ENCODE measurements at places on chromosomes 6 and 20. TPM values are rescaled to one million over a fixed set of nuclear protein-coding genes. Genes with fewer than 3 reads are reported as not detected.

The FAM184A gene
- 134 TPM for total RNA-seq

The ABRACL gene
- 117 TPM for total RNA-seq

The SYNDIG1 gene
- total RNA-seq, result 8.1 TPM

The PLCB4 gene
- 10.5 TPM for total RNA-seq

The TFAP2D gene
- total RNA-seq, result 0.31 TPM

The GPR63 gene
- 1.5 TPM for total RNA-seq

The CCN5 gene
- not detected for total RNA-seq

The COL9A3 gene
- 1.8 TPM for total RNA-seq

GRCh38 chr20:40868551-40869217 is 159.9 kb upstream of the TOP1 start:
- H3K4me3 ChIP-seq, result no peak overlapping the region
- no peaks in the 10 kb centered on the region for H3K4me1 ChIP-seq
- peaks cover 8% of the 10 kb centered on the region for H3K27me3 ChIP-seq
- no peak for DNase-seq
- no peaks in the 10 kb centered on the region for H3K36me3 ChIP-seq

- peaks cover 17% of the 10 kb centered on the region for H3K36me3 ChIP-seq
- H3K27ac ChIP-seq, result peak within 1 kb of the TSS; percentile 36
- peaks cover 7% of the 10 kb centered on the region for H3K4me1 ChIP-seq
- peak within 1 kb of the TSS; percentile 98 for H3K4me3 ChIP-seq
- DNase-seq, result peak; percentile 99
Observed at GRCh38 chr20:45880988-45881788, at the start of gene ZSWIM1. Gene ZSWIM1 (plus strand): TSS chr20:45881227. CDS start chr20:45882593, 1,366 bp downstream.

DNA sequence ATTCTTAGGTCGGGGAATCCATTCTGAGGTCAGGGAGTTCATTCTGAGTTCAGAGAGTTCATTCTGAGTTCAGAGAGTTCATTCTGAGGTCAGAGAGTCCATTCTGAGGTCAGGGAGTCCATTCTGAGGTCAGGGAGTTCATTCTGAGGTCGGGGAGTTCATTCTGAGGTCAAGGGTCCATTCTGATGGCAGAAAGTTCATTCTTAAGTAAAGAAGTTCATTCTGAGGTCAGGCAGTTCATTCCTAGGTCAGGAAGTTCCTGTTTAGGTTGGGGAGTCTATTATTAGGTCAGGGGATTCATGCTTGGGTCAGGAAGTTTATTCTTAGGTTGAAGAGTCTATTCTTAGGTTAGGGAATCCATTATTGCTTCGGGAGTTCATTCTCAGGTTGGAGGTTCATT is 16.5 kb upstream of the NXT1 start:
- peaks cover 10% of the 10 kb centered on the region for H3K27me3 ChIP-seq
- DNase-seq, result no peak
- no peak overlapping the region for H3K4me3 ChIP-seq
- H3K36me3 ChIP-seq, result peaks cover 3% of the 10 kb centered on the region
- peaks cover 12% of the 10 kb centered on the region for H3K4me1 ChIP-seq

- H3K36me3 ChIP-seq, result peaks cover 4% of the 10 kb centered on the region
- peaks cover 8% of the 10 kb centered on the region for H3K4me1 ChIP-seq
- peak; percentile 40 for DNase-seq
Observed at GRCh38 chr6:32852844-32853540, 512 bp downstream of the TAP1 start.

DNA sequence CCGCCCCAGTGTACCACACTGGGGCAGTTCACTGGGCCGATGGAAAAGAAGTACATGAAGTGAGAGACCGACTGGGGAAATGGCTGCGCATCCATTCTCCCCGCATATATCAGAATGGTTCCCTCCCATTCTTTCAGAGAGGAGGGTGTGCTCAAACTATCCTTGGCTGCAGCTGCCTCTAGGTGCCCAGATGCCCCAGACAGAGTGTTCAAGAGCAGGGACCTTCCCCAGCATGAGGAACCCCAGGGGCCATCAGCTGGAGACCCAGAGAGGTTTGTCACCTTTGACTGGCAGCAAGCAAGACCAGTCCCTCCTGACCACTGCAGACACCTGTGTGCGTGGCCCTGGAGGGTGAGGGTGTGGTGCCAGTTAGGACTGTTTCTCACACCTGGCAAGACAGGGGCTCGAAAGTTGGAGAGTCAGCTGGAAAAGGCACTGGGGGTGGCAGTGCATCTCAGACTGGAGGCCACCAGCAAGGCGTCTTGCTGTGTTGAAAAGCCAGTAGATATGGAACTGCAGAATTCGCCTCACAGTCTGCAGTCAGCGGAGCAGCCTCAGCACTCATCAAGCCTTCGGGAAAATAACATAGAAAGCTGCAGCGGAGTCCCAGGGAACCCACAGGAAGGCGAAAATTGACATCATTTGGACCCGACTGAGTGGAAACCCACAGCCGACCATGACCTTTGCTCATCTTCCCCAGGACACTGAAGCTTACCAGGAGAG is 76.7 kb downstream of the GPR6 start:
- H3K27ac ChIP-seq, result peak overlapping the region; percentile 97
- H3K36me3 ChIP-seq, result no peaks in the 10 kb centered on the region
- H3K4me1 ChIP-seq, result peaks cover 29% of the 10 kb centered on the region
- DNase-seq, result no peak

DNA sequence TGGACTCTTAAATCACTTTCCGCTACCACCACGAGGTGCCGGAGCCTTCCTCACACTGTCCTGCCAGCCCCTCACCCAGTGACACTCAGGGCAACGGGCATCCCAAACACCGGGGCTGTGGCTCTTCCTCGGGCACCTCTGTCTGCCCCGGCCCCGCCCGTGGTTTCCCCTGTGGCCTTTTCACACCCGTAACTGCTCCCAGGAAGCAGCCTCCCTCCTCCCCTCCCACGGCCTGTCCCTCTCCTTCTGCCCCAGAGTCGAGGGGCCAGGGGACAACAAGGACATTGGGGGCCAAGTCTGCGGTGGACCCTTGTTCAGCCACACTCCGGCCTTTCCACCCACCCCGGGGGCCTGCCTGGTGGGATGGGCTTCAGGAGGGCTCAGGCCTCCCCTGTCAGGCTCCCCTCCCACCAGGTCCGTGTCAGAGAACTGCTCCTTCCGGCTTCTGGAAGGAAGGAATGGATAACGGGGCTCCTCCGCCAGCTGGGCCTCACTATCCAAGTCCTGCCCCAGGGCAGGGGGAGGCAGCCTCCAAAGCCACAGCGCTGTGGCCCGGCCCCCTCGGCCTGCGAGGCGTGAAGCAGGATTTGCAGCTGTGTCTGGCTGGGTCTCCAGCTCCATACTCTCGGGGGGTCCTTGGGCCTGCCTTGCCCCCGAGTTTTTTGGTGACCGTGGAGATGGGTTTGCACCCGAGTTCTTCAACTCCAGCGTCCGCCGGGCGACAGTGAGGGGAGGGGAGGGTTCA is 54.7 kb upstream of the CHRNA4 start:
- no peak overlapping the region for H3K4me3 ChIP-seq
- H3K4me1 ChIP-seq, result peaks cover 6% of the 10 kb centered on the region
- peaks cover 4% of the 10 kb centered on the region for H3K36me3 ChIP-seq
- peaks cover 1% of the 10 kb centered on the region for H3K27me3 ChIP-seq
- no peak for DNase-seq

DNA sequence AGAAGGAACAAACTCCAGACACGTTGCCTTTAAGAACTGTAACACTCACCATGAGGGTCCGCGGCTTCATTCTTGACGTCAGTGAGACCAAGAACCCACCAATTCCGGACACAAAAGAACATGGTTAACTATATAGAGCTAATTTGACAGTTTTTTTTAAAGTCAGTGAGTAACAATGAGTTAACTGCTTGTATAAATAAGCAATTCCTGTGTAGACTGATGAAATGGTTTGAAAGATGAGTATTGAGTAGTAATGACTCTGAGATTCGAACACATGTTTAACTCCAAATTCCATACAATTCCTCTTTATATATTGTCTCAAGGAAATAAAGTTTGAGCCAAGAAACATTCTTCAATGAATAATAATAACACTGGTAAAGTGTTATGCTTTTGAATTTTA is 478.0 kb downstream of the MMUT start:
- H3K27ac ChIP-seq, result no peak overlapping the region
- DNase-seq, result no peak
- H3K36me3 ChIP-seq, result no peaks in the 10 kb centered on the region
- no peak overlapping the region for H3K4me3 ChIP-seq

DNA sequence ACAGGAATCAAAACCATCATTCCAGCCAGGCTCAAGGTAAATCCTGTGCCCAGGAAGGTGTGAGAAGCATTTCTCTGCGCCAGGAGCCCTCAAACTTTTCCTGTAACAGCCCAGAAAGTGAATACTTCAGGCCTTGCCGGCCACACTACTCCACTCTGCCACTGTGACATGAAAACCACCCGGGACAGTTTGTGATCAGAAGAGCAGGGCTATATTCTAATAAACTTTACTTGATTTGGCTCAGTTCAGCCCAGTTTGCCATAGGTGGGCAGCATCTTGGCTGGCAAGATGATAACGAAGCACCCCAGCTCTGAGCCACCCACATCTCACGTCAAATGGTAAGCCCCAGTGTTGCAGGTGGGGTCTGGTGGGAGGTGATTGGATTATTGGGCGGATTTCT is 249.4 kb downstream of the DLL1 start:
- H3K27me3 ChIP-seq, result peaks cover 11% of the 10 kb centered on the region
- no peaks in the 10 kb centered on the region for H3K36me3 ChIP-seq
- H3K4me1 ChIP-seq, result peaks cover 3% of the 10 kb centered on the region
- DNase-seq, result no peak
- no peak overlapping the region for H3K27ac ChIP-seq

DNA sequence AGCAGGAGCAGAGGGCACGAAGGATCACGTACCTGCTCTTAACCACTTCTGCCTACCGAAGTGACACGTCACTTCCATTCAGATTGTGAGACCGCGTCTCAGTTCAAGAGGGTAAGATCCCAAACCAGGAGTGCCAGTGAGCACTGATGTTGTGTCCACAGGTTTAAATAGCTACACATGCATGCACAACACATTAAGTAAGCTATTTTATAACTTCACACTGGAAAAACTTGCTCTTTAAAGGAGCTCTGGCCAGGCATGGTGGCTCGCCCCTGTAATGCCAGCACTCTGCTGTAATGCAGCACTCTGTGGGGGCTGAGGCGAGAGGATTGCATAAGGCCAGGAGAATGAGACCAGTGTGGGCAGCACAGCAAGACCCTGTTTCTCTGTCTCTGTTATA is 21.1 kb downstream of the ABHD12 start:
- peaks cover 3% of the 10 kb centered on the region for H3K4me1 ChIP-seq
- no peak for DNase-seq
- H3K27ac ChIP-seq, result no peak overlapping the region
- H3K4me3 ChIP-seq, result no peak overlapping the region

- H3K27me3 ChIP-seq, result no peaks in the 10 kb centered on the region
- no peak overlapping the region for H3K4me3 ChIP-seq
- H3K27ac ChIP-seq, result peak overlapping the region; percentile 97
- DNase-seq, result peak; percentile 28
Observed at GRCh38 chr6:3795836-3796718, 44.6 kb upstream of the PXDC1 start.

DNA sequence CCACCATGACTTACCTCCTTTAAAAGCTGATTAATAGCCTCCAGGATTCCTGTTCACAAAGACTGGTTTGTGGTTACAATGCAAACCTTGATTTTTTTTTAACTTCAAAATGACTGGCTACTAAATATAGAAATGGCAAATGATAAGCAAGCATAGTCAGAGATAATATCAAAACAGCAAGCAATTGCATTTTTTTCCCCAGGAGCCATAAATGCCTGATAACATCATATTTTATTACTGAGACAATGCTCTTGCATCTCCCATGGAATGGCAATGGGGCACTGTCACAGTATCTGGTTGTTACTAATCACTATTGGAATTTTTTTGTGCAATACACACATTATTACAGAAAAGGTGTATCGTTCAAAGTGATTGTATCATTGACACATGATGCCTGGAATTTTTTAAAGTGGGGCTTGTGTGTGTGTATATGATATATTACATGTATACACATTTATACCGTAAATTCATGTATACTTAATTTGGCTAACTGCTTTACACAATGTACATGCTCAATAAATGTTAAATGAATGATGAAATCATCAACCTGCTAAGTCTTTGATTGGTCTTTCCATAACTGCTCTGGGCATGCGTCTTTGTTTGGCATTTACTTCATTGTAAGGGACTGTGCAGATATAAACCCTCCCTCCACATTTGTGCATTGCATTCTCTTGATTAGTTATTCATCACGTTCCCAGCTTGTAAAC is 980 bp upstream of the SALL4 start:
- peak overlapping the region; percentile 98 for H3K4me3 ChIP-seq
- DNase-seq, result no peak
- no peak overlapping the region for H3K27ac ChIP-seq
- peaks cover 4% of the 10 kb centered on the region for H3K27me3 ChIP-seq
- peaks cover 21% of the 10 kb centered on the region for H3K4me1 ChIP-seq
- no peaks in the 10 kb centered on the region for H3K36me3 ChIP-seq

GRCh38 chr6:148947621-148948444 is 201.0 kb downstream of the UST start:
- no peaks in the 10 kb centered on the region for H3K36me3 ChIP-seq
- no peaks in the 10 kb centered on the region for H3K27me3 ChIP-seq
- no peak overlapping the region for H3K4me3 ChIP-seq
- peak; percentile 86 for DNase-seq
- H3K4me1 ChIP-seq, result peaks cover 3% of the 10 kb centered on the region

DNA sequence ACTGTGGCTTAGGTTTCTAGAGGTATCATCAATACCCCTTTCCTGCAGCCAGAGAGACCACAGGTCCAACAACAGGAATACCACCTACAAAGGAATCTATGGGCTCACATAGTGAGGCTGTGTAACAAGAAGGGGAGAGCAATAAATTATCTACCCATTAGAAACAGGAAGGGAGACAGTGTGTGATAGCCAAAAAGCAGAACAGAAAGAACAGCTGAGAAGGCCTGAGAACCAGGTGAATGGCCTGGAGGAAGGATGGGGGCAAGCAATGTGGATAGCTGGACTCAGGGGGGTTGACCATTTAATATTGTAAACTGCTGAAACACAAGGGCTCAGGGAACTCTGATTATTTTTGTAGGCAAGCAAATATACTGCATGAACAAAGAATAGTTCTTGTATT is 628.2 kb downstream of the COL12A1 start:
- H3K36me3 ChIP-seq, result no peaks in the 10 kb centered on the region
- peaks cover 2% of the 10 kb centered on the region for H3K4me1 ChIP-seq
- no peak overlapping the region for H3K4me3 ChIP-seq
- no peak for DNase-seq
- H3K27ac ChIP-seq, result no peak overlapping the region

GRCh38 chr20:38303908-38304379 is at the start of gene BPI:
Gene BPI (plus strand): TSS chr20:38304156. CDS start chr20:38304224, 68 bp downstream.
- H3K36me3 ChIP-seq, result no peaks in the 10 kb centered on the region
- H3K4me3 ChIP-seq, result no peak within 1 kb of the TSS
- DNase-seq, result no peak
- no peak within 1 kb of the TSS for H3K27ac ChIP-seq
- no peaks in the 10 kb centered on the region for H3K4me1 ChIP-seq

GRCh38 chr6:88722686-88723085 is 240.7 kb downstream of the RNGTT start:
- no peak for DNase-seq
- H3K36me3 ChIP-seq, result peaks cover 4% of the 10 kb centered on the region
- H3K4me3 ChIP-seq, result no peak overlapping the region
- H3K4me1 ChIP-seq, result peaks cover 30% of the 10 kb centered on the region
